ENCODE measurements at places on chromosomes 5 and 9.

DNA sequence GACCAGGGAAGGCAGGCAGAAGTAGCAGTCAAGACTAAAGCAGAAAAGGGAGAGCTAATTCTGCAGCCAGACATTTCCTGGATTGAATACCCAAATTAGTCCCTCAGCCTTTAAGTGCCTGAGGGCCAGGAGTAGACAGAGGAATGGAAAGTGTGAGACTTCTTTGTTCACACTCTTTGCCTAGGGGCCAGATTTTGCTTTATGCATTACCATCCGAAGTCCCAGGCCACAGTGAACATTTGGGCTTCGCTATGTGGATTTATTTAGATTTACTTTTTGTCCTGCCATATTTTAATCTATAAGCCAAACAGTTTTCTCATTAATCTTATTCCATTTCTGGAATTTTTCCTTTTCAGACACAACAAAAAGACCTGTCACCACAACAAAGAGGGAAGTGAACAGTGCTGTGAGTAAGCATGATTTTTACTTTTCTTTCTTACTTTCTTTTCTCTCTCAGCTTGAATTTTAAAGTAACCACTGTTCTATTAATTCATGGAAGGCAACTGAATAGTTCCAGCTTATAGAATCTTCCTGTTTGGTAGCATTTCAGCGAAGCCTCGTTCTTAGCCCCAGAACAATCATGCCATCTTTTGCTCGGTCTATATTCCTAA is 52.6 kb downstream of the PDCD1LG2 start:
- DNase-seq, result no peak

GRCh38 chr5:154627698-154628678 is 127.2 kb upstream of the LARP1 start:
- DNase-seq, result no peak

GRCh38 chr5:61254969-61255555 is 77.0 kb upstream of the ZSWIM6 start:
- DNase-seq, result no peak

DNA sequence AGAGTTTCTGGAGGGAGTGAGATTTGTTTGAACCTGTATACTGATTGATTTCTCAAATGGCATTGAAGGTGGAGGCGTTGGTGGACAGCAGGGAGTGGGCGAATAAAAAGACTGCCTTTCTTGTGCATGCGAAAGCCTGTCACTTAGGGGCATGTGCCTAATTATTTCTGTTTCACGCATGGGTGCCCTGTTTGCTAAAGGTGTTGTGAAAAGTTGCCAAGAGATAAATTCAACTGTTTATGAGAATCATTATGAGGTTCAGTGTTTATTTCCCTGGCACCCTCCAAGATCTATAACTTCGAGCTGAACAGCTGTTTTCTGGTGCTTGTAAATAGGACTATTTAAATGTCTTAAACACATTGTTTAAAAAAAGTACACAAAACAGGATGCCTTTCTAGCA is 67.4 kb upstream of the DMRTA1 start:
- no peak for DNase-seq
